ENCODE measurements at places on chromosomes 12 and 14.

DNA sequence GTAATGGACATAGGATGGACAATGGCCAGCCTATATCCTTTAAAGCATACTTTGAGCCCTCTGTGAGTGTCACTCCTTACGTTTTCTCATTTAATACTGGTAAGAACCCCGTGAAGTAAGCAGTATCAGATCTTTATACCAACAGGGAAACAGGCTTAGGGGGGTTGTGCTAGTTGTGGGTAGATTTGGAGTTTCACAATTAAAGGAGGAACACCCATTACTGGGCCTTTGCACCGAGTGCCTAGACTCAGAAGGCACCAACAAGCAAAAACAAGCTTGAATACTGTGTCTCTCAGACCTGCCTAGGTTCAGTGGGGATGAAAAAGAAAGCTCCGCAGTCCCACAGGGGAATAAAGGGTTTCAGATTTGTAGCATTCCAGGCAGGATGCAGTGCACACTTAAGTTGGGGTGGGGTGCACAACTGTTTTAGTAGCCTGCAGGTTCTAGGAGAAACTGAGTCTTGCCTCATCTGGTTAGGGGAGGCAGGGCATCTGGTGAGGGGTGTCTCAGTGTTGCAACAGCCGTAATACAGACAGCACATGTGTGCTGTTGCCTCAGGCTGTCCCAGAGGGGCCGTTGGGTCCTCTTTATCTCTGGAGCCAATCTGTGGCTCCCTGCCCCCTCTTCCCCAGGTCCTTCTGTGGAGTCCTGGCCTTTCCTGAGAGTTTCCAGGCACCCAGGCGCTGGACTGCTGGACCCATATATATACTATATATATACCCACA is 51.2 kb downstream of the IRAK3 start:
- DNase-seq = no peak

GRCh38 chr12:130137040-130138018 is 24.9 kb upstream of the FZD10 start:
- DNase-seq = no peak

GRCh38 chr12:114733919-114734318 is 49.9 kb upstream of the TBX3 start:
- DNase-seq = no peak

- DNase-seq = no peak
These were observed 34.8 kb upstream of the TESC start for GRCh38 chr12:117134059-117134458.
